Mesenchymal stem cell (in vitro differentiated cells and primary cell): ENCODE measurements at places on chromosomes 12 and 14.

- DNase-seq: no peak
- H3K27me3 ChIP-seq: no peaks in the 10 kb centered on the region
- no peak overlapping the region for H3K4me3 ChIP-seq
- H3K4me1 ChIP-seq: no peaks in the 10 kb centered on the region
- no peaks in the 10 kb centered on the region for H3K36me3 ChIP-seq
These were observed 87.9 kb upstream of the AVPR1A start for GRCh38 chr12:63238892-63239291.

DNA sequence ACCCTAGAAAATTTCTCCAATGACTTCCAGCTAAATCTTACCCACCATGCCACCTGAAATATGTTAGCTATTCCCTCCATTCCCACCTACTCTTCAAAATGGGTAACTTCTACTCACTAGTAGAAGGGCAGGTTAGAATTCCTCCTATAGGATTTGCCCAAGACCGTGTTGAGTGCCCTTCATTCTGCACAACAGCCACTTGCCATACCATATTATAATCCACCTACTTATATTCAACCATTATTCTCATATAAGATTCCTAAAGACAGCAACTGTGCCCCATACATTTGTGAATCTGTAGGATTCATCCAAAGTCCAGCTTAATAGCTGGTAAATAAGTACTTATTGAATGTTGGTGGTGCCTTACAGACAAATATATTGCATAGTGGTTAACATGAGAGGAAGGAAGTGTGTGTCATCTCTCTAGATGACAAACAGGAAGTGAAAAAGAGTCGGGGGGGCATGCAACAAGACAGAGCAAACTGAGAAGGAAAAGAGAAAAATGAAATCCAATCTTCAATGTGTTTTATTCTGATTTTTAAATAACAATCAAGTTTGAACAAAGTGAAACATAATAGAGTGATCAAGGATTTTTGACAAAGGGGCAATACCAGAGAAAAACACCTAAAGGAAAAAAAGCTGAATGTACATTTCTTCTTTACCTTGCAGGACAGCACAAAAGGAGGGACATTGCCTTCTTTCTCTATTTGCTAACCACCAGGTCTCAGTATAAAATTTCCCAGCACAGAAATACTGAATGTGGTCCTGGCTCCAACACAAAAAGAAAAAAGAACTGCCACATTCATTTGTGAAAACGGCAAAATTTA is 389.3 kb upstream of the USP15 start:
- peak; percentile 30 for DNase-seq
- no peak overlapping the region for H3K27ac ChIP-seq
- no peak overlapping the region for H3K4me3 ChIP-seq
- H3K4me1 ChIP-seq: no peaks in the 10 kb centered on the region

GRCh38 chr12:82896277-82896676 is 209.6 kb downstream of the TMTC2 start:
- H3K27me3 ChIP-seq: no peaks in the 10 kb centered on the region
- H3K4me1 ChIP-seq: no peaks in the 10 kb centered on the region
- H3K27ac ChIP-seq: no peak overlapping the region

- no peak overlapping the region for H3K27ac ChIP-seq
- H3K4me3 ChIP-seq: no peak overlapping the region
- no peaks in the 10 kb centered on the region for H3K36me3 ChIP-seq
These were observed 56.0 kb downstream of the FBXO34 start for GRCh38 chr14:55327179-55327578.

DNA sequence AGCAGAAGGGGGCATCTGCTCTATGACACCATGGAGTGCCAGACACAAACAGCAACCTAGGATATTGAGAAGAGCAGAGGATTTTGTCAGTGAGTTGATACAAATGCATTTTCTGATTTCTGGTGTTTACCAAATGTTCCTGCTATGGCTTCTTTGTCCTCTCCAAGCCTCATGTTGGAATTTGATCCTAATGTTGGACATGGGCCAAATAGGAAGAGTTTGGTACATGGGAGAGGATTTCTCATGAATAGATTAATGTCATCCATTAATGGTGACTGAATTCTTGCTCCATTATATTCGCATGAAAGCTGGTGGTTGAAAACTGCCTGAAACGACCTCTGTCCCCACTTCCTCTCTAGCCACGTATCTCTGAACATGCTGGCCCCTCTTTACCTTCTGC is 1002.2 kb upstream of the FLRT2 start:
- no peak overlapping the region for H3K4me3 ChIP-seq
- no peaks in the 10 kb centered on the region for H3K27me3 ChIP-seq
- no peak for DNase-seq
- H3K4me1 ChIP-seq: no peaks in the 10 kb centered on the region

GRCh38 chr14:98955741-98956070 is 316.3 kb downstream of the BCL11B start:
- no peak for DNase-seq
- H3K27me3 ChIP-seq: peaks cover 47% of the 10 kb centered on the region
- no peak overlapping the region for H3K27ac ChIP-seq
- no peak overlapping the region for H3K4me3 ChIP-seq
- H3K4me1 ChIP-seq: no peaks in the 10 kb centered on the region
- no peaks in the 10 kb centered on the region for H3K36me3 ChIP-seq

- no peak overlapping the region for H3K4me3 ChIP-seq
- H3K4me1 ChIP-seq: no peaks in the 10 kb centered on the region
- no peaks in the 10 kb centered on the region for H3K36me3 ChIP-seq
- peak; percentile 27 for DNase-seq
These were observed 133.5 kb downstream of the CPNE8 start for GRCh38 chr12:38771871-38772270.

GRCh38 chr12:20985399-20985798 is 145.6 kb upstream of the SLCO1B1 start:
- no peaks in the 10 kb centered on the region for H3K36me3 ChIP-seq
- DNase-seq: no peak
- H3K4me3 ChIP-seq: no peak overlapping the region
- no peaks in the 10 kb centered on the region for H3K4me1 ChIP-seq

DNA sequence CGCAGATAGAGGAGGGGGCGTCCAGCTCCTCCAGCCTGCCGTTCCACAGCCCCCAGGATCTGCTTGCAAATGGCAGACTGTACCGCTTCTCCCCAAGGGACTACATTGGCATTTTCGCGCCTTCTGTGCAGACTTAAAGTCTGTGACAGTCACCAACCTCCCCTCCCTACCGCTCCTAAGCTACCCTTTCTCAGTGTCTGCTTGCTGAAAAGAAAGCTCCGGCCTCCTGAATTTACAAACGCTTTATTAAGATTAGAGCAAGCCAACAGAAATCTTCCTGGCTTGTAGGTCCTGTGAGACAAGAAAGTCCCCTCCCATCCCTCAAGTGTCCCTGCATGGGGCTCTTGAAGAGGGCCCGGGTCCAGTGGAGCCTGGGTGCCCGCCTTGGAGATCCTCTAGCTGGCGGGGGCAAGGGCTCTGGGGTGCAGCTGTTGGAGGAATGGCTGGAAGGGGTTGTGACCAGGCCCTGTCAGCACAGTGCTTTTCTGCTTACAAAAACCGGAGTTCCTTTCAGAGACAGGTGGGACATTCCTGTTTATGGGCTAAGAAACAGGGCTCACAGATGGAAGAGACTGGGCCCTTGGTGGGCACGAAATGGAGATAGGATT is 2.8 kb upstream of the DLK1 start:
- peaks cover 68% of the 10 kb centered on the region for H3K27me3 ChIP-seq
- H3K36me3 ChIP-seq: no peaks in the 10 kb centered on the region
- H3K4me3 ChIP-seq: no peak overlapping the region

- no peak for DNase-seq
- H3K27me3 ChIP-seq: no peaks in the 10 kb centered on the region
- H3K27ac ChIP-seq: no peak overlapping the region
- no peaks in the 10 kb centered on the region for H3K4me1 ChIP-seq
These were observed 58.2 kb downstream of the PAX9 start for GRCh38 chr14:36719823-36720222.

DNA sequence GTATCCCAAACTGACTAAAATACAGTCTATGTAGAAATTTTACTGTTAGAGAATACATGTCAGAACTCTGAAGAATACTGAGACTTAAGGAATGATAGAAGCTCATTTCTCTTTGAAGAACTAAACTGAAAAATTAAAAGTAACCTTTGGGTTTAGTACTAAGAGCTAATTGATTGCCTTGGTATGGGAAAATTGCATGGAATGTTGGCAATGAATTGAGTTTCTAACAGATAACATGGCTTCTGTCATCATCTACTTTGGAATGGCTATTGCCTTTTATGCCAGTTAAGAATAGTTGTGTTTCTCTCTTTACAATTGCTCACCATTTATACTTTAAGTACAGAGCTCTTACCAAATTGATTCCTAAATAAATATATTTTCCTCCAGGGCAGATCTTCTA is 308.8 kb upstream of the SYT1 start:
- no peak overlapping the region for H3K27ac ChIP-seq
- DNase-seq: no peak
- no peak overlapping the region for H3K4me3 ChIP-seq
- H3K27me3 ChIP-seq: no peaks in the 10 kb centered on the region
- no peaks in the 10 kb centered on the region for H3K36me3 ChIP-seq

- H3K27me3 ChIP-seq: no peaks in the 10 kb centered on the region
- H3K27ac ChIP-seq: no peak overlapping the region
- H3K36me3 ChIP-seq: no peaks in the 10 kb centered on the region
- H3K4me1 ChIP-seq: no peaks in the 10 kb centered on the region
- H3K4me3 ChIP-seq: no peak overlapping the region
These were observed 160.3 kb upstream of the FKBP4 start for GRCh38 chr12:2634471-2634870.

- no peak for DNase-seq
- H3K27me3 ChIP-seq: no peaks in the 10 kb centered on the region
- no peak overlapping the region for H3K4me3 ChIP-seq
- no peak overlapping the region for H3K27ac ChIP-seq
- H3K4me1 ChIP-seq: peaks cover 7% of the 10 kb centered on the region
- H3K36me3 ChIP-seq: peaks cover 7% of the 10 kb centered on the region
These were observed 66.6 kb downstream of the KDM2B start for GRCh38 chr12:121514184-121514742.

DNA sequence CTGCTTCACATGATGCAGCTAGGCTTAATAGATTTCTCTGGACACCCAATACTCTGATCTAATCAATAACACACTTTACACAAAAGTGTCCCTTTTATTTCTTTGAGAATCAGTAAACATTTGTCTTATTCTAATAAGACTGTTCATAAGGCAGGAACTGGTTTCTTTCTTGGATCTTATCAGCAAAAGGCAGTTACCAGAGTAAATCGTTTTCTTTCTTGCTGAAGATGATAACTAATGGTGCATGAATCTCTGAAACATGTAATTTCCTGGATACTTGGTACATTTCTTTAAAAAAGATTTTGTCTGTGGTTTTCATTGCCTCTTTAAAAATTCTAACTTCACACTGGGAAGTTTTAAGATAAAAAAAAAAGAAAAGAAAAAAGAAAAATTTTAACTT is 39.6 kb downstream of the WIF1 start:
- H3K27me3 ChIP-seq: peaks cover 19% of the 10 kb centered on the region
- no peaks in the 10 kb centered on the region for H3K36me3 ChIP-seq
- no peak overlapping the region for H3K4me3 ChIP-seq
- no peak overlapping the region for H3K27ac ChIP-seq
- no peaks in the 10 kb centered on the region for H3K4me1 ChIP-seq

DNA sequence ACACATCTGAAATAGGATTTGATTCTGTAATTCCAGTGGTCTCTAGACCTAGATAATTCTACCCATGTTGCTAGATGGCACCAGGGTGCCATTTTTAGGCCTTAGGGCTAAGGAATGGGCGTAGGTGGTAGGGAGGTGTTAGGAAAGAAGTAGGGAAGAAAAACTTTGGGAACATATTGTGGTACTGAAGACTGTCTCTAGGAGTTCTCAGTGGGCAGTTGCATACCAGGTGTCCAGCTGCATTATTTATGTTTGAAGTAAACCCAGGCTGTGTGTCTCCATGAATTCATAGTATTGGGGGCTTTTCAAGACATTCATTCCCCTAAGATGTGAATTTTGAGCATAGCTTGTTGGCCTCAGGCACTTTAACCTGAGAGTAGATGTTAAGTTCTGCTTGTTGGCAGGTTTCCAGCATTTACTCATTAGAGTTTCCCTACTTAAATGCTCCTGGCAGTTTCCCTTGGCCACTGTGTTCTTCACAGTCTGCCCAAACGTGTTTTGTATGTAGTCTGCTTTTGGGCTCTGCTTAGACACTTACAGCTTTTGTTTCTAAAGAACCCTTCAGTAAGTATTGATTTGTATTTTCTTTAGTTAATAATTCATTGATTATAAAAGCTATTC is 31.5 kb upstream of the CCT2 start:
- H3K4me1 ChIP-seq: peaks cover 3% of the 10 kb centered on the region
- peak; percentile 78 for DNase-seq
- H3K27ac ChIP-seq: no peak overlapping the region
- no peaks in the 10 kb centered on the region for H3K27me3 ChIP-seq
- peaks cover 2% of the 10 kb centered on the region for H3K36me3 ChIP-seq

GRCh38 chr12:55969356-55969755 is 2.7 kb downstream of the CDK2 start:
- H3K36me3 ChIP-seq: peaks cover 4% of the 10 kb centered on the region
- no peak overlapping the region for H3K4me3 ChIP-seq
- DNase-seq: no peak
- no peaks in the 10 kb centered on the region for H3K4me1 ChIP-seq
- no peak overlapping the region for H3K27ac ChIP-seq

- peaks cover 7% of the 10 kb centered on the region for H3K27me3 ChIP-seq
- H3K36me3 ChIP-seq: no peaks in the 10 kb centered on the region
- no peak overlapping the region for H3K27ac ChIP-seq
These were observed 1.3 kb upstream of the ADGRD1 start for GRCh38 chr12:130952171-130952954.

DNA sequence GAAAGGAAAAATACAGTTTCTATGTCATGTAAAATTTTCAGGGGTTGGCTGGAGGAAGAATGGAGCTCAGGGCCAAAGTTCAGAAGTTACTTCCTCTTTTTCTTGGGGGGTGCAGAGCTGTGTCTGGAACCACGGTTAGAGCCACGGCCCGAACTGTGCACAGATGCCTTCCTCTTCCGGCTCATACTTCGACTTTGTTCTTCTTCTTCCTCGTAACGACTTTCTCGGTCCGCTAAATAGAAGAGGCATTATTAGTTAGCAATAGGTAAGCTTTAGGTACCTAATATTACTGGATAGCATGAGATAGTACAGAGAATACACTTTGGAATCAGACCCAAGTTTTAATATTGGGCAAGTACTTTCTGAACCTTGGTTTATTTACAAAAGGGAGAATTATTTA is 31.2 kb downstream of the SUPT16H start:
- H3K27ac ChIP-seq: no peak overlapping the region
- H3K4me1 ChIP-seq: no peaks in the 10 kb centered on the region

DNA sequence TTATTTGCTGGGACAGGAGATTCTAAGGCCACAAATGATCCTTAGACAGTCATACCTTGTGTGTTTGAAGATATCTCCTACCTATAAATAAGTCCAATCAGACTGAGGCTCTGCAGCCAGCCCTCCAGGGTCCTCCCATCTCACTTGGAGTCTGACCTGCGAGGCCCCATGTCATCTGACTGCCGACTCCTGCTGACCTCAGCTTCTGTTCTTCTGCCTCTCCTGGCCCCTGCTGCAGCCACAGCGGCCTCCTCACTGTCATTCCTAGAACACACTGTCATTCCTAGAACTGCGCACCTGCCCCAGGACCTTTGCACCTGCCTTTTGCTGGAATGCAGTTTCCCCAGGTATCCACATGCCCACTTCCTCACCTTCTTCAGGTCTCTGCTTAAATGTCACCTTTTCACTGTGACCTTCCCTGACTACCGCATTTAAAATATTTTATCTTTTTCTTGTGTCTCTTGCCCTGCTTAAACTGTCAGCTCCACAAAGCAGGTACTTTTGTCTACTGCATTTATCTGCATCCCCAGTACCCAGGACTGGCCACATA is 56.5 kb upstream of the RIN3 start:
- no peak overlapping the region for H3K27ac ChIP-seq
- H3K36me3 ChIP-seq: no peaks in the 10 kb centered on the region
- DNase-seq: no peak
- no peak overlapping the region for H3K4me3 ChIP-seq
